ENCODE measurements at places on chromosomes 5 and 9.

DNA sequence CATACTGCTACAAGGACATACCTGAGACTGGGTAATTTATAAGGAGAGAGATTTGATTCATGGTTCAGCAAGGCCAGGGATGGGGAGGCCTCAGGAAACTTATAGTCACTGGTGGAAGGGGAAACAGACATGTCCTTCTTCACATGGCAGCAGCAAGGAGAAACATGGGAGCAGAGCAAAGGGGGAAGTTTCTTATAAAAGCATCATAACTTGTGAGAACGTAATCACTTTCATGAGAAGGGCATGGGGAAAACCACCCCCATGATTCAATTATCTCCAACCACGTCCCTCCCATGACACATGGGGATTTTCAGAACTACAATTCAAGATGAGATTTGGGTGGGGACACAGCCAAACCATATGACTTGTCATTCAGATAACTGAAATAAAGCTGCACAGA lies 100.9 kb downstream of the ST8SIA4 start:
- DNase-seq: no peak

GRCh38 chr5:10800852-10801251 lies 39.8 kb upstream of the DAP start:
- no peak for DNase-seq

GRCh38 chr5:72130351-72130761 lies 23.1 kb downstream of the MAP1B start:
- DNase-seq: no peak

DNA sequence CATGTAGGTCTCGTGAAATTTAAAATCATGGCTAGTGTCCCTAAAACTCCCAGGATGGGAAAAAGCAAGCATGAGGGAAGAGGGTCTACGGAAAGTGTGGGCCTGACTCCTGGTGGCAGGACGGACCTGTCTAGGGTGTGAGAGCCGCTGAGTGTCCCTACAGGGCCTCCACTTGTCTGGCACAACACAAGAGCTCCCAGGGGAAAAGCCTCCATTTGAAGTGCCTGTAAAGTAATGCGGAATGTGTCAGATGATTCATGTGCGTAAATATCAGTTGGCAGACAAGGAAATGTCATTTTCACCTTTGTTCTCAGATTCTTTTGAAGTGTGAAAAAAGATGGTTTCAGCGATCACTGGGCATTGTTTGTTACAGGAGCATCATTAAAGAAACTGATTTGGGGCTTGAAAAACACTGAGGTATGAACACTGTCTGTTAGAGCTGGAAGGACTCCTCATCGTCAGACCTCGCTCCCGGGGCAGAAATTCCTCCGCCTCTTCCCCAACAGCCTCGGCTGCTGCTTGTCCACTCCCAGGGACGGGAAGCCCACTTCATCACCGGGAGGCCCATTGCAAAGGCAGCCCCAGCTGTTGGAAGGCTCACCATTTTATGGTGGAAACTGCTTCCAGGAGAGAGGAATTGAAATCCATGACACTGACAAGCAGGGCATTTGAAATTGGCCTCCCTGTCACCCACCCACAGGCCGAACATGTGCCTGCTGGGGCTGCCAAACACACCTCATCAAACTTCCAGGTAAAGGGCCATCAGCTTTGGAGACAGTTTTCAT lies 240.8 kb downstream of the FSTL4 start:
- DNase-seq: no peak

DNA sequence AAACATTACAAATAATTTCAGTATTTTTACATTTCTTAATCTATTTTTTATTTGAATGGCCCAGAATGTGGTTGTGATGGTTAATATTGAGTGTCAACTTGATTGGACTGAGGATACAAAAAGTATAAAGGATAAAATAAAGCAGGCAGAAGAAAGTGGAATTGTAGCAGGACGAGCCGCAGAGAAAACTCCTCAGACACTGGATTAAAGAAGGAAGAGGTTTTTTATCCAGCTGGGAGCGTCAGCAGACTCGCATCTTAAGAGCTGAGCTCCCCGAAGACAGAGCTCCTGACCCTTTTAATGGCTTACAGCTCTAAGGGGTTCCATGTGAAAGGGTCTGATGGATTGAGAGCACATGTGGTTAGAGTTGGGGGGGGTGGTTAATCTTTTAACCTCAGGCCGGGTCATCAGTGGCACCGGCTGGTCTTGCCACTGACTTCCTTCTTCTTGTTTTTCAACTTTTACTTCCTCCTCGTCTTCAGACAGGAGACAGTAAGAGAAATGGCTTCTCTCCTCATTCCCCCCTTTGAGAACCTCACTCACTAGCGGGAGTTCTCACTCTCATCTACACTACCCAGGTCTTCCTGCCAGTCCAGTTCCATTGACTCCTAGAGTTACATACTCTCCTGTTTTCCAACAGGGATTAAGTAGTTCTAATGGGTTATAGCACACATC lies 80.0 kb downstream of the TMEM161B start:
- DNase-seq: no peak

DNA sequence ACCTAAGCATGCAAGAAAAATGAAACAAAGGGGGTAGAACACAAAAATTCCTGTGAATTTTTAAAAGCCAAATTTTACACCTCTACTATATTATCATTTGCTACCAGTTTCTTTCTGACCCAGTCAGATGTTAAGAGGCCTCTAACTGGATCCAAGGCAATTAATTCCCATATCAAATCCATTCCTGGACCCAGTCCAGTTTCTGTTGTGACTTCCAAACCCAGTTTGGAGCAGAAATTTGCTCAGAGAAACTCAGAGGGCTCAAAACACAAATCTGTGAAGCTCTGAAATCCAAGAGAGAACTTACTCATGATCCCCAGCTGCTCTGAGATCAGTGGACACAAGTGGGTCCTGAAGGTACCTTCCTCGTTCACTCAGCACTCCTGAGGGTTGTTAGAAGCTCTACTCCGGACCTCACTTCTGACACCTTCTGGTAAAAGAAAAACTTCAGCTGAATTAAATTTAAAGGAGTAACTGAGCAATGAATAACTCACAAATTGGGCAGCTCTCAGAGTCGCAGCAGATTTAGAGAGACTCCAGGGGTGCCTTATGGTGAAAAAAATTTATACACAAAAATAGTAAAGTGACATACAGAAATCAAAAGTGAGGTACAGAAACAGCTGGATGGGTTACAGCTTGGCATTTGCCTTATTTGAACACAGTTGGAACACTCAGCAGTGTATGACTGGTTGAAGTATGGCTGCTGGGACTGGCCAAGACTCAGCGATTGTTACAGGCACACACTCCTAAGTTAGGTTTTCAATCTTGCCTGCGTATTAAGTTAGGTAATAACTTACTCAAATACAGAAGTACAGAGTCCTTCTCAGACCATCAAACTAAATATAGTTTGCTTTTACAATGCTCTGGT lies 32.4 kb downstream of the INSL4 start:
- no peak for DNase-seq

DNA sequence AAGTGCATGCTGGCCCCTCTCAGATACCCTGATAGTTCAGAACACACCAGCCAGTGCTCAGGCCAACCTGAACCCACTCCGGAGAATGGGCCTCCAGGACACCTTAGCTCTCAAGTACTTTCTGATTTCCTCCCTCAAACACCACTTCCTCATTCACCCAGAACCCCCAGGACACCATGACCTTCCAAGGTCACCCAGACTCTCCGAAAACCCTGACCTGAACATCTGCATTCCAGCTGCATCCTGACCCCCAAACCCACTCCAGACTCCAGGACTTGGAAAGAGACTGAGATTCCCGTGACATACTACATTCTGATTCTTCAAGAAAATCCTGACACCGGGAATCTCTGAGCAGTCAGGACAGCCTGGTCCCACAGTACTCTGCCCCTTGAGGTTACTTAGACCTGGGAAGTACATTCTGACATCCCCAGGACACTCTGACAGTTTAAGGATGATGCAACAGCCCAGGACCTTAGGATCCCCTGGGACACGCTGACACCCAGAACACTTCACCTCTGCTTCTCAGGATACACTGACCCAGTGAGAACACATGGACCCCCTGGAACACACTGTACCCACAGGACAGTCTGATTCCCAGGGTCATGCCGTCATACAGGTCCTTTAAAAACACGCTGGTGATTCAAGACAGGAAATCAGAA lies 747 bp upstream of the PROP1 start:
- DNase-seq: no peak

- DNase-seq: no peak
Measured at GRCh38 chr5:32745317-32745716, 34.2 kb downstream of the NPR3 start.

DNA sequence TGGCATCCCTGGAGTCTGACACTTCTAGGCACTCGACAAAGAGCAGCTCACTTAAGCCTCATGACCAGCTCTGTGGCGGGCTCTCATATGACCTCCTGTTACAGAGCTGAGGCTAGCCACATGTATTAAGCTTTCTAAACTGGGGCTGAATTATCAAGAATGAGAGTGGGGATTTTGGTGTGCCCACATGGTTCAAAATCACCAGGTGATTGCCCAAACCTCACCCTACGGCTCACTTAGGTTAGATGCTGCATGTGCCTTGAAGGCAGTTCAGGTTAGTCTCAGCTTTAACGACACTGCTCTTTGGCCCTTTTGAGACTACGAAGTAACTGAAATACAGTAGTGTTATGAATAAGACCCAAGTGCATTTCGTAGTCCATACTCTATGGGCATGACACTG lies 39.4 kb upstream of the SMIM32 start:
- DNase-seq: no peak

DNA sequence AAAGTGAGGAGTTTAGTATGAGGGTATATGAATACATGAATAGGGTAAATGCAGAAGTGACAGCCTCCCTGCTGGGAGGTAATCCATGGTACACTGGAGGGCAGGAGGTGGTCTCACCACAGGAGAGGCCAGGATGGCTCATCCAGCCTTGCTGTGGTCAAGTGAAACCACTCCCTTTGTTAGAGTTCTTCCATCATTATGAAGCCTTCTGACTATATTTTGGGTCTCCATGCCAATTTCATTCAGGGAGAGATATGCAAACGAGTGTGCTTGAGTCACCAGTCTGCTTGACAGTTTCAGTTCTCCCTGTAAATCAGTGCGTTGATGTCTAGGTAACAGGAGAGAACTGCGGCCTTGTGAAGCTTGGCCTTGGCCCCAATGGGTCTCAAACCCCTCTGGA lies 16.4 kb downstream of the PPP3R2 start:
- no peak for DNase-seq
